ENCODE measurements at places on chromosomes 4 and X.

DNA sequence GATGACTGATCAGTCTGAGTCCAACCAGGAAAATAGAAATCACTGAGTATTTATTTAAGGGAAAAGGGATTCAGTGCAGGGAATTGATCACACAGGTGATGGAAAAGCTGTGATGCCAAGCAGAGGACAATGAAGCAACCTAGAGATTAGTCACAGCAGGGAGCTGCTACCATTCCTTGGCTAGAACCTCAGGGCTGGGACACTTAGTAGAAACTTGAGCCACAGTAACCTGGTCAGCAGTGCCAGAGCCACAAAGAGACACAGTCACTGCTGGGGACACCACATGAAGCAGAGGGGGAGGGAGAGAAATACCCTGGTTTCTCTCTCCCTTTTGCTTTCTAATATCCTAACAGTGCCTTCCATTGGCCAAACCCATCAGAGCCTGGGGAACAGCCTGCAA lies 38.7 kb downstream of the RTL9 start:
- no peak for DNase-seq

DNA sequence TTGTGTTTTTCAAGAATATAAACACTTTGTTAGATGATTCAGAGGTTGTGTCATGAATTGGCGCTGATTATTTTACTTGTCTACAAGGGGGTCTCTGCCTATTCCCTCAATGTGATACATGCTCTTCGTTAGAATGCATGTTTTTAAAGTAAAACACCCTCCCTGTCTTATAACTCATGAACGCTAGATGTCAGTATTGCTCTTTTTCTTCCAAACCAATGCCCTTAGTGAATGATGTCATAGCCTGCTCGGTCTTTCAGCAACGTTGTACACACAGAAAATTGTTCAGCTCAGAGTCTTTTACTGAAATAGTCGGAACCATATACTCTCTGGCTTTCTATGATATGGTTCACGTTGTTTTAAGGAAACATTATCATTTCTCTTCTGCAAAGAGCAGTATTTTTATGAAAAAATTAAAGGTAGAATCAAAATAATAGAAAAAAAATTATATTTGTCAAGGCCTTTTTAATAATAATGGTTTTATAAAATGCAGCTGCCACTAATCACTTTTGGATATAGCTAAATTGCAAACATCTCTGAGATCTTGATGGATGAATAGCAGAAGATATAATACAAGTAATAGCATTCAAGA lies 292.9 kb downstream of the TLL1 start:
- no peak for DNase-seq

- no peak for DNase-seq
These were observed 22.6 kb downstream of the FGFRL1 start for GRCh38 chr4:1033840-1034551.

DNA sequence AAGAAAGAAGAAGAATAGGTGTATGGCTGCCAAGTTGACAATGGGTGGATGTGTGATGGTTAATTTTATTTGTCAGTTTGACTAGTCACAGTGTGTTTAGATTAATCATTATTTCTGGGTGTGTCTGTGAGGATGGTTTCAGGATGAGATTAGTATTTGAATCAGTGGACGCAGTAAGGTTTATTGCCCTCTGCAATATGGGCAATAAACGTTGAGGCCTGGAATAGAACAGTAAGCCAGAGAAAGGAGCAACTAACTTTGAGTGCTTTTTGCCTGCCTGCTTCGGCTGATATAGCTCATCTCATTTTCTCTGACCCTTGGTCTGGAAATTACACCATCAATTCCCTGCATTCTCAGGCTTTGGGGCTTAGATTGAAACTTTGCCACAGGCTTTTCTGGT lies 140.8 kb upstream of the SPANXN4 start:
- DNase-seq = no peak

DNA sequence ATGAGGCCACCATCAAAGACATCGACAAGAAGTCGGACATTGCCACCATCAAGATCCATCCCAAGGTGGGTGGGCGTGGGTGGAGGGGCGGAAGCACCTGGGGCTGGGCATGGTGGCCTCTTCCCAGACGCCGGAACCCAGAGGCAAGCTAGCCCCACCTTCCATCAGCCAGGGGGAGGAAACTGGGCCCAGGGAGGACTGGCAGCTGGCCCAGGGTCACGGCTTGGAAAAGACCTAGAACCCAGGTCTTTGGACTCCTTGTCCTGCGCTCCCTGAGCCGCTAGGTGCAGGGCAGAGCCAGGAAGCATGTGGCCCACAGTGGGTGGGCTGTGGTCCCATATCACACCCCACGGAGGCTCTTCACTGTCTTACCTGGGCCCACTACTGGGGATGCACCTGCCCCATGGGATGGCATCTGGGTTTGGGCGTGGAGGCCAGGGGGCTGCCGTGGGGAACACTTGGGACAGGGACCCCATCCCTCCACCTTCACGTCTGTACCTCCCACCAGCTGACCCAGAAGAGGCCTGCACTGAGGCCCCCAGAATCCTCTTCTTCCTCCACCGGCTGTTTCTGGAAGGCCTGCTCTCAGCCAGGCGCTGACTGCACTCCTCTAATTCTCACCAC lies 17.3 kb downstream of the HTRA3 start:
- no peak for DNase-seq

DNA sequence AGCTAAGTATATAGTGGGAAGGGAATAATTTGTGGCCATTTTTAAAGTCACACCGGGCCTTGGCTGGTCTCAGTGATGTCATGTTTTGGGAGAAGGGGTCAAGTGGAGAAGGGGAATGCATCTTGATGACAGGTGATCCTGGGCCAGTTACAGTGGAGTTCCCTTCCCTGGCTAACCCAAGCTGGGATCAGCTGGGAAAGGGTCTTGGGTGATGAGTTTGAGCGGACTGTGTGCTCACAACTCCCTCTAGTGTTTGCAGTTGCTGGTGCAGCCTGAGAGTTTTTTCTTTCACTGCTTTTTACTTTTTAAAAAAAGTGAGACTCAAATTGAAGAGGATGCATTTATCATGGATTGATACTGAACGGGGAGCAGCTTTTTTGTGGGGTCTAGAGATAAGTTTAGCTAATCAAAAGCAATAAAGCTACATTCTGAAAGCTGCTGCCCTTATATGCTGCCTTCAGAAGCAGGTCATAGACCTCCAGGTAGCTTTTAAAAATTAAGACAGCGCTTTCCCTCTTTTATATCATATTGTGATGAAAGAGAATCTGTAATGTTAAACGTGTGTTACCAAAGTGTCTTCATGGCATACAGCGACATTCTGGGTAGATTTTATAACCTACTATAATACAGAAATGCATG lies 164.7 kb downstream of the DCLK2 start:
- DNase-seq = no peak

GRCh38 chr4:122666527-122667245 lies 45.8 kb upstream of the IL21 start:
- DNase-seq = no peak

DNA sequence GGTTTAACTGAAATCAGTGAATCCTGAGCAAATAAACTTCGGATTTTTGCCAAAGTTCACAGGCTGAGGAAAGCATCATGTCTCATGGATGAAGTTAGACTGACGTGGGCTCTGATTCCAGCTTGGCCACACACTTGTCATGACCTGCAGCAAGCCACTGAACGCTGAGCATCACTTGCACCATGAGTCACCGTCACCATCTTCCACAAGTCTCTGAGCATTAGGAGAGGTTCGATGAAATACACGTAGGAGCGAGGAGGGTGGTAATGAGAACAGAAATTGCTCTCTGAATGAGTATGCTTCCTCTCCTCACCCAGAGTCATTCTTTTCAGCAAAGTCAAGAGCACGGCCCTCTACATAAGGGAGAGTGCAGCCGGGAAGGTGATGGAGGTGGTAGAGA lies 3.8 kb upstream of the TRIML2 start:
- no peak for DNase-seq

DNA sequence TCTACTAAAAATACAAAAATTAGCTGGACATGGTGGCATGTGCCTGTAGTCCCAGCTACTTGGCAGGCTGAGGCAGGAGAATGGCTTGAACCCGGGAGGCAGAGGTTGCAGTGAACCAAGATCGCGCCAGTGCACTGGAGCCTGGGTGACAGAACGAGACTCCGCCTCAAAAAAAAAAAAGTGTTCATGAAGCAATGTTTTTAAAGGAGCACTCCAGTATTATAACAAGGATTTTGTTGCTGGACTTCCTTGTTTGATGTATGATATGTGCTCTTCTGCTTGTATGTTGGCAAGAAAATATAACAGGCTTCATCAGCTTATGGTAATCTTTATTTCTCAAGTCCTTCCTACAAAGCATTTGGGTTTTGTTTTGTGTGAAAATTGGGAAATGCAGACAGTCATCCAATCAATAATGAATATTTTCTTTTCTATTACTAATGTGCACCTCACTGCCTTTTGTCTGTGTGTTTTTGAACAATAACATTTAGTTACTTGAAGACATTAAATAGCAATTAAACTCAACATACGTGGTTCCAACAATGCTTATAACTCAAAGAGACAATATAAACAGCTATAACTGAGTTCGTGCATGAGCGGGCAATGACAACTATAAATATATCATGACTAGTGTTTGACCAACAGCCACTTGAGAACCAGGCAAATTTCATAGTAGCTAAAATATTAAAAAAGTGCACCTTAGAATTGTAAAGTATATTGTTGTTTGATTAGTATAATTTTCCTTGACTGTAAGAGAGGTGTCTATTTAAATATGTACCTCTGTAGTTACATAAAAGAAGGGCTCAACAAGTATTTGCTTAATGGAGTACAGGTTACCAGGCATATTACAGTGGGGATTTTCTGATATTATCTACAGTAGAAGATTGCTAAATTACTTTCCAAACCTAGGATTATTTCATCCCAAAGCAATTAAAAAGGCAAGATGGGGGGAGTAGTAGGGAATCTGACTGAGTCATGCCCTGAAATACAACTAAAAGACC lies 210.7 kb downstream of the PPP3CA start:
- no peak for DNase-seq

- no peak for DNase-seq
These were observed 6.8 kb upstream of the SOWAHB start for GRCh38 chr4:76904646-76905190.

GRCh38 chrX:66164931-66165330 lies 884 bp downstream of the HEPH start:
- DNase-seq = no peak

GRCh38 chr4:45477311-45477733 lies 646.5 kb downstream of the GABRG1 start:
- no peak for DNase-seq

DNA sequence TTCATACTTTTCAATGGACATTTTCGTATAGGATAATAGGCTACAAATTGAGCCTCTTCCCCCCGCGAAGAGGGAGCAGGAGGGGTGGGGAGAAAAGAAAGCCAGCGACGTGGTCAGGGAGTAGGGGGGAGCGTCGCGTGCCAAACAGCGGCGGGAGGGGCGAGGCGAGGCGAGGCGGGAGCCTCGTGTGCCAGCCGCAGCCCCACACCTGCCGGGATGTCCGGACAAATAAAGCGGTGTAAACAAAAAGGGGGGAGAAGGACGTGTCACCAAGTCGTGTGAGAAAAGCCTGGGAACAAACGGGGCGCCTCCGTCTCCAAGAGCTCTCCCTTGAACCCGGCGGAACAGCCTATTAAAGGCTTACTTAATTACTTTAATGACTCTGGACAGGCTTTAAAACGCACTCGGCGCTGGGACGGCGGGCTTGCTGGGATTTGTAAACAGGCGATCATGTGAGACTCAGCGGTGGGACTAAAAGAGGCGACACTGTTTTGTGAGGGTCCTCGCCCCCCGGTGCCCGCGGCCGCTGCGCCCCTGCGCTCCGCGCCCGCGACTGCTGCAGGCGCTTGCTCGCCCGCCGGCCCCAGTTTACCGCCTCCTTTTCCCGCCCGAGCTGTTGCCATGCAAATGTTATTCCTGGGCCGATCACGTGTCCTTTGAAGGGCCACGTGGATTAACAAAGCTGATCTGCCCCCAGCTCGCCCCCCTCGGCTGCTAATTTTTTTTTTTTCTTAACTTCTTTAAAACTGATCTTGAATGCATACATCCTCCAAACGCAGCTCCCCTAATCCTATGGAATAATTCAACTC lies at the start of gene HELT:
Gene HELT, plus strand, starts transcription at position 527 of the 809 bp plus-strand sequence. CDS start 439 bp downstream, outside the sequence.
- DNase-seq = no peak

- DNase-seq = no peak
These were observed 129.0 kb downstream of the AMMECR1 start for GRCh38 chrX:110188701-110189558.

- no peak for DNase-seq
These were observed 13.6 kb upstream of the SEPTIN6 start for GRCh38 chrX:119706616-119707015.

- peak; percentile 19 for DNase-seq
These were observed 194.4 kb downstream of the BCOR start for GRCh38 chrX:39903343-39903742.

- DNase-seq = peak; percentile 80
These were observed 2.7 kb upstream of the RENBP start for GRCh38 chrX:153947009-153947769.

- no peak for DNase-seq
These were observed 157.8 kb upstream of the TTC29 start for GRCh38 chr4:147103403-147103946.

- no peak for DNase-seq
These were observed 36.6 kb upstream of the HGFAC start for GRCh38 chr4:3405176-3405575.

GRCh38 chr4:183867247-183867646 lies 37.9 kb upstream of the STOX2 start:
- DNase-seq = no peak

DNA sequence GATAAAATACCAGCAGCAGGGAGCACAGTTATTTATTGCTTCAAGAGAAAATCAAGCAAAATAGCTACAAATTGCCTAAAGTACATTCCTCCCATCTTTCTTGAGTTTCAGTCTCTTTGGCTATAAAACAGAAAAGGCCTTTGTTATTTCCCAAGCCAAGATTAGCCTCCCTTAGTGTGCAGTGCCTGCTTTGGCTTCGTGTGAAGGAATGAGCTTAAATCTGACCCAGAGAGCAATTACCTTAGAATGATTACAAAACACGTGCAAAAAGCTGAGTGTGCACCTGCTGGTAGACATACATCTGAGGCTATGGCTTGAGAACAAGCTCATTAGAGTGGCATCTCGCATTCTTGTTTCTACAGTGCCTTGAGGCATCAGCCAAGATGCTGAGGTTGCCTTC lies 250.8 kb downstream of the C4orf33 start:
- DNase-seq = no peak

- DNase-seq = no peak
These were observed 47.1 kb downstream of the MTHFD2L start for GRCh38 chr4:74205046-74205445.

GRCh38 chrX:77731821-77732419 lies 54.1 kb downstream of the ATRX start:
- DNase-seq = no peak

DNA sequence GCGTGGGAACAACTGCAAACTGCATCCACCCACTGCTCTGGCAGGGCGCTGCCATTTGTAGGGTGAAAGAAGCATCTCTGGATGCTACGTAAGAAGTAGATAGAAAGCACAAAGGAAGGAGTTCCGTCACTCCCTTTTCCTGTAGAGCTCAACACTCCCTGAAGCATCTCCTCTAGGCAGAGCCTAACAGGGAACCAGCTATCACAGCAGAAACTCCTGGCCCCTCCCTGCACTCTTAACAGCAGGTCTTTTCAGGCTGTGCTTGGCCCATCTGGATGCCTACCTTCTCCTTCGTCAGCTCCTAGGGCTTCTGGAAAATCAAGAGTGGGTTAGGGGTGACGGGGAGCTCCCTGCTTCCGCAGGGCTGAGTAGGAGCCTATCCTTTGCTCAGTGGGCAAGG lies 112.9 kb upstream of the TLL1 start:
- DNase-seq = no peak

- no peak for DNase-seq
These were observed 423.9 kb upstream of the PITX2 start for GRCh38 chr4:111046811-111047210.
